CD4-positive, alpha-beta T cell treated with Interleukin-12 subunit alpha and Interleukin-12 subunit beta, for 1 hour (primary cell): ENCODE measurements at places on chromosomes 11 and 22.

DNA sequence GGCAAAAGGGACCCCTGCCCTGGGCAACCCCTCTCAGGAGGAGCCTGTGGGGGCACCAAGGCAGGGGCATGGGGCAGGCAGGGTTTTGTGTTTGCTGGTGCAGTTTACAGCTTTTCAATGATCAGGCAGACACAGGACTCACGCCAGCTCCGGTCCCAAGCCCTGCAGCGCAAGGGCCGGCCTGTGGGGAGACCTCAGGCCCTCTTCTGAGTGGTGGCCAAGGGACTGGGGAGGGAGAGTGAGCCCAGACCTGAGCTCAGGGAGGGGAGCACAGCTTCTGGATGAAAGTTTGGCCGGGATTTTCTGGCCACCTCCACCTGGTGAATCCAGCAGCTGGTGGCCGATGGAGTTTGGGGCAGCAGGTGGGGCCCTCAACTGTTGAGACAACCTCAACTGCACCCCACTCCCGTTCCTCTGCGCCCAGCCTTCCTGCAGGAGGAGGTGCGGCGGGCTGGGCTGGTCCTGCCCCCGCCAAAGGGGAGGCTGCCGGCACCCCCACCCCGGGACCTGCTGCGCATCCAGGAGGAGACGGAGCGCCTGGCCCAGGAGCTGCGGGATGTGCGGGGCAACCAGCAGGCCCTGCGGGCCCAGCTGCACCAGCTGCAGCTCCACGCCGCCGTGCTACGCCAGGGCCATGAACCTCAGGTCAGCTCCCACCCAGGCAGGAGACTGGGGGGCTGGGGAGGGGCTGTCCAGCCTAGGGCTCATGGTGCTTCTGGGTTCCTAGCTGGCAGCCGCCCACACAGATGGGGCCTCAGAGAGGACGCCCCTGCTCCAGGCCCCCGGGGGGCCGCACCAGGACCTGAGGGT, 3.6 kb downstream of the TCIRG1 start:
- no peak for DNase-seq

GRCh38 chr11:69921128-69922014, 102.2 kb upstream of the FGF3 start:
- no peak for DNase-seq

- no peak for DNase-seq
These were observed 15.7 kb upstream of the FBXO3 start for GRCh38 chr11:33790040-33790439.

- DNase-seq: no peak
These were observed 54.6 kb downstream of the CTSC start for GRCh38 chr11:88282747-88283515.

DNA sequence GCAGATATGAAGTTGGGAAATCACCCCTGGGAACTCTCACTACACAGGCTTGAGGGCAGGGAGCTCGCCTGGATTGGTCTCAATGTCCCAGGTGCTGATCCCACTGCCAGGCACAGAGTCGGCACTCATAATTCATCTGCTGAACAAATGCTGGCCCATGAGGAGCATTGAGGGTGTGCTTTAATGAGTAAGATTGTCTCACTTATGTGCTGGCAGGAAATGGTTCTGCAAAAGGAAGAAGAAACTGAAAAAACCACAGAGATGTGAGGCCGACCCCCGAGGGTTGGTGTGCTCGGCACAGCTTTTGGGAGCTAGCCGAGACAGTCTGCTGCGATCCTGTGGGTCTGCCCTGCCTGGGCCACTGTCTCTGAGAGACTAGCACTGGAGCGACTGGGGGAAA, 9.4 kb downstream of the PLAAT2 start:
- peak; percentile 74 for DNase-seq
